ENCODE measurements at places on chromosomes 1 and 21. TPM values are rescaled to one million over a fixed set of nuclear protein-coding genes. Genes with fewer than 3 reads are reported as not detected.

DNA sequence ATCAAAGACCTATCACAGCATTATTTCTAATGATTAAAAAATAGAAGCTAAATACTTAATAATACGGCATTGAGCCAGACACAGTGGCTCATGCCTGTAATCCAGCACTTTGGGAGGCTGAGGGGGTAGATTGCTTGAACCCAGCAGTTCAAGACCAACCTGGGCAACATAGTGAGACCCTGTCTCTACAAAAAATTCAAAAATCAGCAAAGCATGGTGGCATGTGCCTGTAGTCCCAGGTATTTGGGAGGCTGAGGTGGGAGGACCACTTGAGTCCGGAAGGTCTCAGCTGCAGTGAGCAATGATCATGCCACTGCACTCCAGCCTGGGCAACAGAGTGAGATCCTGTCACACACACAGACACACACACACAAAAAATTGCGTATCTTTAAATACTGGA is 10.7 kb downstream of the TAF13 start:
- DNase-seq, result no peak

GRCh38 chr1:107831921-107832320 is 133.1 kb downstream of the VAV3 start:
- no peak for DNase-seq

DNA sequence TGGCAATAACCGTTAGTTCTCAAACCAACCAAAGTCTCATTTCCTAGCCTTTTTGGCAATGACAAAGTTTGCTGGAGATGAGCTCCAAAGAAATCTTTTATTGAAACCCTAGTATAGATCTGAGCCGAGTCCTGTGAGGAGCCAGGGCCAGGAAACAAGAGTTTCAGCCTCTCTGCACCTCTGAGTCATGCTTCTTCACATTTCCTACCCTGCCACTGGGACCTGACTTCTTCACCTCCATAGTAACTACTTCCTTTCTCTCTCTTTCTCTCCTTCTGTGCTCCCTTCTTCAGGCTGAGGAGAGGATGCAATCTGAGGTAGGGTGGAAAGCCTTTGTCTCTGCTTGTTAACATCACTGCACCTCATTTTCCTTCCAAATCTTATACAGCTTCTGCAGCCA is 38.7 kb upstream of the IPO9 start:
- no peak for DNase-seq

- no peak for DNase-seq
These were observed 12.0 kb upstream of the LGR6 start for GRCh38 chr1:202181586-202181985.

The CFH gene
- total RNA-seq, result 26.1 TPM
